T follicular helper cell (primary cell): ENCODE measurements at places on chromosomes 11 and 22.

- no peak for DNase-seq
Observed at GRCh38 chr22:27581236-27581635, 220.3 kb downstream of the MN1 start.

DNA sequence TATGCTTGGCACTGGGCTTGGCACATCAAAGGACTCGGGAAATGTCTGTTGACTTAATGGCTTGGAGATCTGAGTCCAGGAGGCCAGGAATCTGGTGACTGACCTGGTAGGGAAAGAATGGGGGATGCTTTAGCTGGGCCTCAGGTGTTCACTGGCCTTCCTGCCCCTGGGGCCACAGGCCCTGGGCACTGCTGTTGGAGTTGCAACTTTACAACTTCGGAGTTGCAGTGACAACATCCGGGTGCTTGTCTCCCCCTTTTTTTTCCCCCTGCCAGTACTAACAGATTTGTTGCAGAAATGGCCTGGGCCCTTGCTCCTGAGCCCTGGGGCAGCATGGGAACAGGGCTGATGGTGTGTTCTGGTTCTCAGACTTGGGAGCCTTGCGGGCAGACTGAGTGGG is 23.8 kb downstream of the OSBP2 start:
- DNase-seq, result no peak

GRCh38 chr11:11463405-11463804 is 110.4 kb upstream of the CSNK2A3 start:
- DNase-seq, result no peak

DNA sequence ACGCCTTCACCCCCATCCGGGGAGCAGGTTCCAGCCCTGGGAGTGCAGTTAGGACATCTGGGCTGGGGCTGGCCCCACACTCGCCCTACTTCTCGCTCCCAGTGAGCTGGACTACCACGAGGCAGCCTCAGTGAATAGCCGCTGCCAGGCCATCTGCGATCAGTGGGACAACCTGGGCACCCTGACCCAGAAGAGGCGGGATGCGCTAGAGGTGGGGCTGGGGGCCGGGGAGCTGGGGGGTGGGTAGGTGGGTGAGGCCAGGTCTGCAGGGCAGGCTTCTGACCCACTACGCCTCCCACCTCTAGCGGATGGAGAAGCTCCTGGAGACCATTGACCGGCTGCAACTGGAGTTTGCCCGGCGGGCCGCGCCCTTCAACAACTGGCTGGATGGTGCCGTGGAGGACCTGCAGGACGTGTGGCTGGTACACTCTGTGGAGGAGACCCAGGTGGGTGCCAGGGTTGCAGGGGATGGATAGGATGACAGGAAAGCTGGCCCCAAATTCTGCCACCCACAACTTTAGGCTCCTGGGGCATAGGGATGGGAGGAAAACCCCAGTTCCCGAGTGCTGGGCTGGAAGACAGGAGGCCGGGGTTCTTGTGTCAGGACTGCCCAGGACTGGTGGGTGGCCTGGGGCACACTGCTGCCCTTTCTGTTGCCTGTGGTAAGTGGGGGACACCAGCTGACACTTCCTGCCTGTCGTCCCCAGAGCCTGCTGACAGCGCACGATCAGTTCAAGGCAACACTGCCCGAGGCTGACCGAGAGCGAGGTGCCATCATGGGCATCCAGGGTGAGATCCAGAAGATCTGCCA is 8.3 kb downstream of the CTSF start:
- no peak for DNase-seq

GRCh38 chr11:111851636-111852035 is 19.7 kb downstream of the ALG9 start:
- no peak for DNase-seq

GRCh38 chr11:64844330-64845128 is at the start of gene CDC42BPG:
Gene CDC42BPG, minus strand, starts transcription at chr11:64844653. Its CDS starts 84 bp downstream, at chr11:64844569.
- peak; percentile 68 for DNase-seq

- no peak for DNase-seq
Observed at GRCh38 chr11:129790106-129790505, 25.5 kb upstream of the TMEM45B start.

- DNase-seq, result no peak
Observed at GRCh38 chr11:131033151-131033651, 116.9 kb upstream of the SNX19 start.

DNA sequence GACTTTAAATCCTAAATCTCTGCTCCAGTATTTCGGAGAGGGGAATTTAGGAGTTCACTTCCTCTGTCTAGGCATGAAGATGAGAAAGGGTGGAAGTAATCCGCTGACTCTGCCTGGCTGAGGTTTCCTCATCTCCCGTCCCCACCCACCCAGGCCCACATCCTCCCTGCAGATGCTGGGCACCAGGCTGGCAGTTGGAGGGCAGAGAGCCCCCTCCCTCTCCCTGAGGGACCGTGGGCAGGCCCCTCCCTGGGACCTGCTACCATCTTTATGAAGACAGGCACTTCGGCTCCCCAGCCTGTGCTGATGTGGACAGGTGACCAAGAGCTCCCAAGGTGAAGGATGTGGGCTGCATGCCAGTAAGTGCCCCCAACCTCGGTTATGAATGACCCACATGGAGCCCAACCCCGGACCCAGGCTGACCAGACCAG is 6.7 kb downstream of the CASTOR1 start:
- no peak for DNase-seq

DNA sequence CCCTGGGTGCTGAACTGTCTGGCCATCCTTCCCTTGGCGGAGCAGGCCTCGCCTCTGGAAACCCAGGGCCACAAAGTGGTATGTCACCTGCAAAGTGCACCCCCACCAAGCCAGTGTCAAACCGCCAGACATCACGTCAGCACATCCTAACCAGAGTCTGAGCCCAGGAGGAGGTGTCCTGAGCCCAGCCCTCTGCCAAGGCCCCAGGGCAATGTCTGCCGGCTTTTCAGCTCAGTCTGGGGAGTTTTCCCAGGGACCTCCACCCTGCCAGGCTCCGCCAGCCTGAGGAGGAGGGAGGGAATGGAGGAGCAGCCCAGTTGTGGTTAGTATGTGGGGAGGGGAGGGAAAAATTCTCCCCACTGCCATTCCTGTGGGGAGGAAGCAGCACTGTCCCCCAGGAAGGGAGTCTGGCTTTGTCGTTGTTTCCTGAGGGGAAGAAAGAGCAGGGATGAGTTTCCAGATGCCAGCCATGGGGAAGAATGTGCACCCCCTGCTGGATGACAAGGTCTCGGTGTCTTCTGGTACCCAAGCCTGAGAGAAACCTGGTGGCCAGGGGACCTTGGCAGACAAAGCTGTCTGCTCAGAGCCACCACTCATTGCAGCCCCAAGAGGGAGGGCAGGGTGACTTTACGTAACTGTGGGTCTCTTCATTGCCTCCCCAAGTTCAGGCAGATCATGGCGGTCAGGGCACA is 81.4 kb upstream of the CD82 start:
- no peak for DNase-seq

DNA sequence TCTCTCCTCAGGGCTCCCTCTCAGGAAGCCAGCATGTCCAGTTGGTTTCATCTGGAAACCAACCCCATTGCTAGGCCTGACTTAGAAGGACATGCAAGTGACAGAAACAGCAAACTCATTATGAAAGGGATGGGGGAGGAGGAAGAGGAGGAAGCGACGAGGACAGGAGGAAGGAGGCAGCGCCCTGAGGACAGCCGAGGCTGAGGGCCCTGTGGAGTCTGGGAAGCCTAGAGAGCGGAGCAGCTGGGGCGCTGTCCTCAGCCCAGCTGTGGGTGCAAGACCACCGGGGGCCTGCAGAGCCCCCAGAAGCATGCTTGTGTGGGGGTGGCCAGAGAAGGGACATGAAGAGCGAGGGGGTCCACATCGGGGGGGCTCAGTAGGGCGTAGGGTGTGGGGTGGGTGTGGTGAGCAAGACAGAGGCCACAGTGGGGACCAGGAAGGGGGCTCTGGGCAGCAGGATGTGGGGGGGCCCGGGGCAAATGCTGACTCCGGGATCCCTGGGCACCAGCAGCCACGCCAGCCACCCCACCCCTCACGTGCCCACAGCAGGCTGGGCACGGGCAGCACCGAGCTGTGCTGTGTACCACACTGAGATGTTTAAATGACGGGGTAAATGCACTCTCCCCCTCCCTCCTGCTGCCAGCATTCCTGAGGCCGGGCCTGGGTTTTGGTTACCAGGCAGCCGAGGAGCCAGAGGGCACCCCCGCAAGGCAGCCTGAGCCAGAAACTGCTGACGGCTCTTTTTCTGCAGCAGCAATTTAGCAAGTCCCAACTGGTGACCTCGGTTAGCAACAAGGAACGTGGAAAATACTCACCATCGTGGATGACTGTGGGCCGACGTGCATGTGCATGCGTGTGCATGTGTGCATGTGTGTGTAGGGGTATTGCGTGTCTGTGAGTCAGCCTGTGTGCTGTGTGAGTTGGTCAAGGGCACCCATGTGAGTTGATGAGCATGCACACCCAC is 82.7 kb upstream of the LINC01488 start:
- no peak for DNase-seq

GRCh38 chr22:23844739-23845202 is 6.0 kb upstream of the DERL3 start:
- DNase-seq, result no peak

- DNase-seq, result no peak
Observed at GRCh38 chr11:10655943-10656576, 37.5 kb downstream of the IRAG1 start.
